Activated CD4-positive, alpha-beta T cell treated with anti-CD3 and anti-CD28 coated beads, Interleukin-2, Interleukin-6, amounts not matched to agents 100 ng/mL and 50 ng/mL, durations not matched to agents 16 hours and 8 hours (primary cell): ENCODE measurements at places on chromosomes 6 and 20.

GRCh38 chr6:133983099-133983939, 30.3 kb downstream of the TBPL1 start:
- peak; percentile 89 for DNase-seq

DNA sequence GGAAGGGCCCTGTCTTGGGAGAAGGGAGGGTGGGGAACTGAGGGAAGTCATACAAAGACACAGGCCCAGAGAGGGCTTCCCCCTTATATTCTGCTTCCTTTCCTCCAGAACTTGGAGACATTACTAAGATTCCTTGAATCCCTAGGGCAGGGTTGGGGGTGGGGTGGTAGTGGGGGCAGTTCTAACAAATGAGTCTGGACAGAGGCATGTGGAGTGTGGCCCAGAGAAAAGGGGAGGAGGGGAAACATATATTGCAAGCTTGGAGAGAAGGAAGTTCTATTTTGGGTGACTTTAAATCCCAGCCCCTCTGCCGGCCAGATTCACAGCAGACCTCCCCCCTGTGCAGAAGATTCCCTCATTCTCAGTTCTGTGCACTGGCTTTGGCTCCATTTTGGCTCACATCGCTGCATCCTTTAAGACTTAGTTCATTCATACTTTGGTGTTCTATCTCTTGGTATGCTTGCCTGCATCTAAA, 43.7 kb downstream of the DAAM2 start:
- DNase-seq, result no peak

GRCh38 chr6:118611334-118611733, 40.1 kb downstream of the CEP85L start:
- DNase-seq, result no peak

DNA sequence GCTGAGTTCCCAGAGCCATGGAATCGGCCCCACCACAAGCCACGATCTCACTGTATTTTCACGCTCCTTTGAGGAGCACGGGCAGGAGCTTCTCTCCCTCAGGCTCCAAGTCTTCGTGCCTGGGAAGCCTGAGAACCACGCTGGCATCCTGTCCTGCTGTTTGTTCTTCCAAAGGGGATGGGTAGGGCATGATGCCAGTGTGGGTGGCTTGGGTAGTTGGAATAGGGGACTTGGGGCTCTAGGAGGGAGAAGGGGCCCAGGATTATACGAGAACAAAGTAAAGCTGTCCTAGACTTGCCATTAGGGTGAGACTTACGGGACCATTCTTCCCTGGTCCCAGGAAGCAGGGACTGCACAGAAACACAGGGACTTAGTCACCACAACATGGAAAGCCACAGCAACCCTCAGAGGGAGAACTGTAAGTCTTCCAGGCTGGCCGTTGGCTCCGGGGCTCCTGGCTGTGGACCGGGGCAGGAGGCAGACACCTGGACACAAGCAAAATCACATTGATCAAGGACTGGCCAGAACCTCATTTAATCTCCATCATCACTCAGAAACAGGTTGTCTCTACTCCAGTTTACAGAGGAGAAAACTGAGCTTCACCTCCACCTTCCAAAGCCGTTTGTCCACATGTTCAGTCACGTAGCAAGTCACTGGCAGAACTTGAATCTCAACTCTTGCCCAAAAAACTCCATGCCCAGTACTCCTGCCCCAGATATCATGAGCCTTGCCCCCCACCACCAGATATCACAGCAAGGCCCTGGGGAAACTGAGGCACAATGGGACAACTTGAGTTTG, 1.3 kb downstream of the CCN5 start:
- DNase-seq, result no peak

DNA sequence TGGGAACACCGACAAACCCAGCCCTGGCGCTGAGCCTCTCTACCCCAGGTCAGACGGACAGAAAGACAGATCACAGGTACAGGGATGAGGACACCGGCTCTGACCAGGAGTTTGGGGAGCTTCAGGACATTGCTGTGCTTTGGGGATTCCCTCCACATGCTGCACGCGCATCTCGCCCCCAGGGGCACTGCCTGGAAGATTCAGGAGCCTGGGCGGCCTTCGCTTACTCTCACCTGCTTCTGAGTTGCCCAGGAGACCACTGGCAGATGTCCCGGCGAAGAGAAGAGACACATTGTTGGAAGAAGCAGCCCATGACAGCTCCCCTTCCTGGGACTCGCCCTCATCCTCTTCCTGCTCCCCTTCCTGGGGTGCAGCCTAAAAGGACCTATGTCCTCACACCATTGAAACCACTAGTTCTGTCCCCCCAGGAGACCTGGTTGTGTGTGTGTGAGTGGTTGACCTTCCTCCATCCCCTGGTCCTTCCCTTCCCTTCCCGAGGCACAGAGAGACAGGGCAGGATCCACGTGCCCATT, 15.3 kb downstream of the VEGFA start:
- DNase-seq, result no peak

- DNase-seq, result no peak
These were observed 14.1 kb upstream of the KCNG1 start for GRCh38 chr20:51036827-51037531.

DNA sequence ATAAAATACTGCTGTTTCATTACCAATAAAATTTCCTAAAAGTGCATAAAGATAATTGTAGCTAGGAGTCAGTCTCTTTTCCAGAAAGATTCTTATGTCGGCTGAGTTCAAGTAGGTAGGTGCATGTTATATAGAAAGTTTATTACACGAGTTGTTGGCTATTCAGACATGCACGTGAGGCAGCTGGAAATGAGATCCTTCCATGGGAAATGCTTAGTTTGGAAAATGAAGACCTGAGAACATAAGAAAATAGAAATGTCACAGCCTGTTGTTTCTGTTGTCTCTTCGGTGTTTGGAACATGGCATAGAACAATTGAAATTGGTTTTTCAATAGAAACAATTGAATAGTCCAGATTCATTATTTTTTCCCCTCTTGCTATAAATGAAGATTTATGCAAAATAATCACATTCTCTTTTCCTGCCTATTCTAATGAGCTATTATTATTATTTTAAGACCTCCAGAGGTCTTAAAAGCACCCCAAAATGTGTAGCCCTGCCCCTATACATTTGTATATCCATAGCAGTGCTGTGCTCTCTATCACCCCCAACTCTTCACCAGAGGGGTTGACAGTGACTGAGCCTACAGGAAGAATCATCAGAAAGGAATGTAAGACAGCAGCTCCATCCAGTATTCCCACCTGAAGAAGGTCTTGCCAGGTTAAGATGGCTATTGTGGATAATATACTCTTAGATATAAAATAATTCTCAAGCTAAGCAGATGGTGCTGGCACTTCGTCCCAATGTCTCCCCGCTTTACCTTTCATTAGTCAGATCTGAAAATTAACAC, 82.2 kb downstream of the ZDHHC14 start:
- DNase-seq, result no peak

DNA sequence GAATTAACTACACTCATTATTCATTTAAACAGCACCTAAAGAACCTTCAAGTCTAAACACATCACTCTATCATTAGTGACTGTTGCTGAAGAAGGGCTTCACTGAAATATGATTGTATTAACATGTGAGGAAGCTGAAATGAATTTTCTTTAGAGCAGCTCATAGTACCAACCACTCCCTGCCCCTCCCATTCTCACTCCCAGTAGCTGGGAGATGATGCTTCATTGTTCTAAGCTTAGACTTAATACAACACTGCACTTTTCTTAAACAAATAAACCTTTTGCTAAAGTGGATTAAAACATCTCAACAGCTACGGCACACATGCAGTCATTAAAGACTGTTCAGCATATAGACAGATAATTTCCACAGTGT, 63.1 kb downstream of the ATXN1 start:
- DNase-seq, result peak; percentile 47

- no peak for DNase-seq
These were observed 940.5 kb upstream of the MANEA start for GRCh38 chr6:94636780-94637385.

- DNase-seq, result peak; percentile 25
These were observed 122.9 kb downstream of the RNF144B start for GRCh38 chr6:18509871-18510643.

DNA sequence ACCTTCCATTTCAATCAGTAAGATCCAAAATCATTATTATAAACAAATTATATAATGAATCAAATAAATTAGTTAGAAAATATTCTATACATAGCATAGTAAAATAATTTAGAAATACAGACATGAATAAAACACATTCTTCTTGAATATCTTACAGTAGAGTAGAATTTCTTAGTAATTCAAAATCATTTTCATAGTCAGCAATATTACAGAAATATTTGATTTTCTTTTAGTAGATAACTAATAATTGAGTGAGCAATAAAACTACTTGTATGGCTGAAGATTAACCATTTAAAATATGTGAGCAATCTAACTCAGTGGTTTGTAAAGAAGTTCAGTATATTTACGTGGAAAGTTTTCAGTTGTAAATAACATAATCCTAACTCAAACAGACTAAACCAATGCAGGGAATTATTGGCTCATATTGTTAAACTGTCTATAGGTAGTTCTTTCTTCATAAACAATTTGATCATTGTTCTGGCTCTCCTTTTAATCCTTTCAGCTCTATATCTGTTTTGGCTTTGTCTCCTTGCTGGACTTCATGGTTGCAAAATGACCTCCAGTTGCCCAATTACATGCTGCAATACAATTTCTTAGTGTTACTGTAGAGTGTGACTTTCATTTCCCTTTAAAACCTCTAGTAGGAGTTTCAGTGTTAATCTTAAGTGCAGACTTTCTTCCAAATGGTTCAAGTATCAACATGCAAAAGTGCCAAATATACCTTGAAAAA, 307.5 kb downstream of the EYS start:
- DNase-seq, result no peak

DNA sequence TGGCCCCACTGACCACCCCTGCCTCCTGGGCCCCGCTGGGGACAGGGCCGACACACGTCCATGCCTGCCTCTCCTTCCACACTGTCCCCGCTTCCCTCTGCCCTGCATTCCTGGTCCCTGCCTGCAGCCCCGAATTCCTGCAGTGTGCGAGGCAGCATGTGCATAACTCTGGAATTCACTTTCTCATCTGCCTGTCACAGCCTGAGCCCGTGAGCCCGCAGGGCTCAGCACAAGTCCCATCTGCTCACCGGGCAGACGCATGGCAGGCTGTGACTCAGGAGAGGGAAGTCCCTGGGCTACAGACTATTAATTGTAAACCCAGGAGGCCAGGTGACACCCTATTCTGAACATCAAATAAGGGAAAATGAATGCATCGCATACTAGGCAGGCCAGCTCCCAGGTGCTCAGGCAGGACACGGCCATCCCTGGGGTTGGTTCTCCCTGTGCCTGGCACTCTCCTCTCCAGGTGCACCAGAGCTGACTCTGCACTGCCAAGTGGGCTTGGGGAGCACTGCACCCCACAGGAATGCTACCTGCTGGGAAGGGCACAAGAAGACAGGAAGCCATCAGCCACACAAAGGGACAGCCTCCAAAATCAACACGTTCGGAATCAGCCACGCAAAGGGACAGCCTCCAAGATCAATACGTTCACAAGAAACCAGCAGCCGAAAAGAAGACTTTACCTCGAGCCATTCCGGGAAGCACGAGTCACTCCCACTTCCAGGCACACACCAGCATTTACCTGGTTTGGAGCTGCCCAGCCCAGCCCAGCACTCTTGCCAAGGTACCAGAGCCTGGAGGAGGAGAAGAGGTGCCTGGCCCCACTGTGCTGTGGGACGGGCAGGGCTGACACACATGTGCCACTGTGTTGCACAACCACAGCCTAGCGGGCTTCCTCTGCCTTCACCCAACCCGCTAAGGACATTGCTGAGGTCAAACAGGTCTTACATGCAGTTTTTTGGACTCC, 65.9 kb downstream of the DLL1 start:
- DNase-seq, result no peak

GRCh38 chr20:64268174-64268573, 12.6 kb downstream of the PCMTD2 start:
- no peak for DNase-seq

DNA sequence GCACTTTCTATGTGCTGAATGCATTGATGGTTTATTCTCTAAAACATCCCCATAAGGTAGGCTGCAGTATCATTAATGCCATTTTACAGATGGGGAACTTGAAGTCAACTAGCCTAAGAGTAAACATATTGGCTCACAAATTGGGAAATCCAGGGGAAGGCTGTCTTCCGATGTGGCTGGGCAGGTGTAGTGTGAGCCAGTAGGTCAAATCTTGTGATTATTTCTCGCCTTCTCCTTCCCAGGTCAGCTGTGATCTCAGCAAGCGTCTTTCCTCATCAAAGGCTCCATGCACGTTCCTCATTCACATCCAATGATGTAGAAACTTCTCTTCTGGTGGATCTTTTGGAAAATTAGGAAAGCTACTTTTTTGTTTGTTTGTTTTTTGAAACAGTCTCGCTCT, 94.1 kb upstream of the SHLD1 start:
- no peak for DNase-seq
